Activated T-helper 1 cell treated with anti-CD3 and anti-CD28 coated beads, Interleukin-2, amount 50 U/mL, for 16 hours (primary cell): ENCODE measurements at places on chromosomes 7 and 10.

DNA sequence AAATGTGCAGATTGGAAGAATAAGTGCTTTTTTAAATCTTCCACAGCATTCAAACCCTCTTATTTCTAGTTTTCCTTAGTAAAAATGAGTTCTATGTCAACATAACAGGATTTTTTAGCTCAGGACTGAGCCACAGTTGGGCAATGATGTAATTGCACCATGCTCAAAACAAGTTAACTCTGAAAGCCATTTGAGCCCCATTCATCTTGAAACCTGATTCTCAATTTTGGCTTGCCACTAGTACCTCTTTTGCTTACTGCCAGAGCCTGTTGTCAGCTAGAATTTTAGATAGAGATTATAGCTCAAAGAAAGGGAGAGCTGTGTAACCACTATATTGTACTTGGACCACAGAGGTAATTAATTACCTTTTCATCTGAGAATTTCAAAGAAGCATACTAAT lies 1028.5 kb upstream of the PHF14 start:
- DNase-seq, result no peak

GRCh38 chr7:7647495-7648036 lies 7.0 kb downstream of the UMAD1 start:
- no peak for DNase-seq

- DNase-seq, result no peak
These were observed 14.5 kb downstream of the VWC2 start for GRCh38 chr7:49787980-49788379.

- no peak for DNase-seq
These were observed 273.9 kb downstream of the TSPAN12 start for GRCh38 chr7:120583899-120584586.

DNA sequence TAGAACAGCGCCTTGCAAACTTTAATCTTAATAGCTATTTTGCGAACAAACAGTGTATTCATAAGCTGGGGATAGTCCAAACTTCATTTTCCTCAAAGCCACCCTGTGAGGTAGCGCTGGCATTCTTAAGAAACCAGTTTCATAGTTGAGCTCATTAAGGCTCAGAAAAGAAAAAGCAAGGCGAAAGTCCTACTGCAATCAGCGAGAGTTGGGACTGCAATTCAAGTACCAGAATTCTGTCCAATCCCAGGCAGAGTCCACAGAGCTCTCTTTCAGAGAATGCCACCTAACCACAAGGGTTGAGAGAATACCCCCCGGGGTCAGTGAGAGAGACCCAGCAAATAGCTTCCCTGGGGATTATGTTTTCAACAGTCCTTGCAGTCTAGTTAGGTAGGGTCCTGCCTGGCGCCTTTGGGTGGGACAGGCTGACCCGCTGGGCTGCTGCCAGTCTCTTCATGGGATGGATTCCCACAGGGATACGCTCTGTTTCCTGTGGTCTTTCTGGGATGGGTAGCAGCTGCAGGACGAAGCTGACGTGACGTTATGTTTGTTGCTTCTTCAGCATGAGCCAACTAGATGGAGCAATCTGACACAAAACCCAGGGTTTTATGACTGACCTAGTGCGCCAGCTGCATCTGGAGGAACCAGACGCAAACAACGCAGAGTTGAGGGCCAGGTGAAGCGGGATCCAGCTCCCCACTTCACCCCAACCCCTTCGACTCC lies 16.0 kb downstream of the BMPER start:
- DNase-seq, result no peak

GRCh38 chr7:43362652-43363034 lies 220.3 kb upstream of the STK17A start:
- DNase-seq, result no peak

DNA sequence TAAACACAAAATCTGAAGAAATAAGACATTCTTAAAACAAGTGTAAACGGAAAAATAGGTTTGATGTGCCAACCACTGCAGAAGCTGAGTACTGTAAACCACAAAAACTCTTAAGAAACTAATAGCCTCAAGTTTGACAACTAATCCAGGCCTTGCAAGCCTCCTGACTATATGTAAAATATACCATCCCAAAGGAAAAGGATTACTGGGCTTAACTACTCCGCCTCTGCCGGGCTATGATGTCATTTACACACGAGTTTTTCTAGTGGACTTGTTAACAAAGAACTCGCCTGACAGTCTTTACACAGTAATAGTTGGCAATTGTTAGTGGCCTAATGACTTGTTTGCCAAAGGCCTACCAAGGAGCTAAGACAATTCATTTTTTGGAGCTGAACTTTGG lies 2.1 kb downstream of the KIF5B start:
- DNase-seq, result no peak
